ENCODE measurements at places on chromosomes 1 and 21. TPM values are rescaled to one million over a fixed set of nuclear protein-coding genes. Genes with fewer than 3 reads are reported as not detected.

- DNase-seq = no peak
Measured at GRCh38 chr1:17094664-17095063, 24.6 kb downstream of the PADI2 start.

GRCh38 chr1:94768036-94768435, 52.1 kb upstream of the SLC44A3 start:
- DNase-seq = no peak

- no peak for DNase-seq
Measured at GRCh38 chr1:65457868-65458267, 37.4 kb downstream of the LEPR start.

DNA sequence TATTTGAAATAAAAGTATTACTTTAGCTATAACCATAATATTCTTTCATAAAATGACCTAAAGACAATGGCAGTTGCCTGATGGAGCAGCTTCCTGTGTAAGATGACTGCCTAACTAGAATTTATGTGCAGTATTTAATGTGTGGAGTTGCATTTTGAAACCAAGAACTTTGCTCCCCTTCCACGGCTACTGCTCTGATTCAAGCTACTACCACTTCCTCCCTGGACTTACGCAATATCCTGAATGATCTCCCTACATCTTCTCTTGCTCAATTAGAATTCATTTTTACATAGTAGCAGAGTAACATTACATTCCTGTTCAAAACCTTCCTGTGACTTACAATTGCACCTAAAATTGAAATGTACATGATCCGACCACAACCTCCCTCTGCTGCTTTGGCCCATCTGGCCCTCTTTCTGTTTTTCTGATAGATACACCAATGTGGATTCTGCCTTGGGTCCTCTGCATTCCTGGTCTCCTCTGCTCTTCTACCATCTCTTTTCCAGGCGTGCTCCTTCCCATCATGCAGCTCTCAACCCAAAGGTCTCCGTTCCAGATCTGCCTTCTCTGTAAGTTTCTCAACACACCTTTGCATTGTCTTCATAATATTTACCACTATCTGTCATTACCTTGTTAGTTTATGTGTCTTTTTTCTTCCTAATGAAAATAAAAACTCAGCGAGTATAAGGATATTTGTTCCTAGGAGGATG, 47.4 kb upstream of the USP25 start:
- DNase-seq = no peak

DNA sequence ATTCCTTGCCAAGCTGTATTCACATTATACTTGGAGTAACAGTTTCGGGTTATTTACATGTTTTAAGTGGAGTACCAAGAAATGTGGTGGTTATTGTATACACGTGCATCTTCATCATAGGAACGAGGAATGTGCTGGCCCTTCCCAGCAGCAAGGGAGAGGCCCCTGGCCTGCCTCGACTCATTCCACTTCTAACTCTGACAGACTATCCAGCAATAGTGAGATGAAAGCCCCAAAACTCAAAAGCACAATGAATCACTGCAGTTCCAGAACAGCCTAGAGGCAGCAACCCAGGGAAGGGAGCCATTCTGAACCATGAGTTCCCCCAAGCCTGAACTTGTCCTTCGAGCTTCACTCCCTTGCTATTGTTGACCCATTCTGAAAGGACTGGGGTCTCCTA, 23.1 kb downstream of the FAM89A start:
- DNase-seq = no peak

DNA sequence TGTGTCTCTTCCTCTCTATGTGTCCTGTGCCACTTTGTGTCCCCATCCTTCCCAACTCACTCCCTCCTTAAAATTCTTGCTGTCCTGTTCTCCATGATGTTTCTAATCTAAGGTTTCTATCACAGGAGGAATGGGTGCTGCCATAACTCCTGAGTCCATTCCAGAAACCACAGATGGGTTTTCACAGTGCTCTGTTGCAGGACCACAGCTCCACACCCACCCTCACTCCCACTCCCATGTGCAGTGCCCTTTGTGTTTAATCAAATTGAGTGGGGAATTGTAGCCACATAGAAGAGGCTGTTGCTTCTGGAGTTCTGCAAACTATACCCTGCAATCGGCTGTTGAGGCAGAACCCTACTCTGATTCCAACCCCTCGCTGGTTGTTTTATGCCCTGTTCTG, 142.1 kb downstream of the SPATA46 start:
- no peak for DNase-seq

GRCh38 chr1:81967951-81968350, 167.2 kb downstream of the ADGRL2 start:
- no peak for DNase-seq

- DNase-seq = no peak
Measured at GRCh38 chr1:78081980-78082860, 36.5 kb downstream of the GIPC2 start.

GRCh38 chr1:43041591-43041990, 82.9 kb upstream of the SLC2A1 start:
- DNase-seq = no peak

DNA sequence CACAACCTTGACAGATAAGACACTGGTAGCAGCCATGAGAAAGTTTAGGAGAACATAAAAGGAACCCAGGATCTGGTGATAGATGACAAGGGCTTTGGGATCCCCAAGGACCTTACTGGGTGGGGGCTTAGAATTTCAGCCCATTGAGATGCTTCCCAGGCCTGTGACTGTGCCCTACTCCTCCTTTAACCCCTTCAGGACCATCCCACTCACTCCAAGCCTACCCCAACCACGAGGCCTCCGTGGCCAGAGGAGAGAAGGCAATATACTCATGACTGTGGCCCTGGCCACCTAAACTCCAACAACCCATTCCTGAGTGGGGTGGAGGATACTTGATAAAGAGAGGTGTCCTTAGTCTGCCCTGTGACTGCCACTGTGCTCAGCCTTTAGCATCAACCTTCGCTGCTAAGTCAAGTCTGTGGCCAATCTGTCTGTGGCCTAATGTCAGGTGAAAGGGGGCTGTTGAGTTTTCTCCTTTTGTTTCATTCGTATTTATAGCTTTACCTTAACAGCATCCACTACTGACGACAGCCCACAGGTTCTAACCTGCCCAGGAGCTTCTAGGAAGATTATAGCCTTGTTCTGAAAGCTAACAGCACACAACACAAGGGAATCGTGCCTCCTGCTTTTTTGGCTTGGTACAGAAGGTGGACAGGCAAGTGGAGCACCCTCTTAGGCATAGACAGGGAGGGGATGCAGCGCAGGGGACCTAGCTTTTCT, 16.9 kb upstream of the BCAR3 start:
- no peak for DNase-seq

DNA sequence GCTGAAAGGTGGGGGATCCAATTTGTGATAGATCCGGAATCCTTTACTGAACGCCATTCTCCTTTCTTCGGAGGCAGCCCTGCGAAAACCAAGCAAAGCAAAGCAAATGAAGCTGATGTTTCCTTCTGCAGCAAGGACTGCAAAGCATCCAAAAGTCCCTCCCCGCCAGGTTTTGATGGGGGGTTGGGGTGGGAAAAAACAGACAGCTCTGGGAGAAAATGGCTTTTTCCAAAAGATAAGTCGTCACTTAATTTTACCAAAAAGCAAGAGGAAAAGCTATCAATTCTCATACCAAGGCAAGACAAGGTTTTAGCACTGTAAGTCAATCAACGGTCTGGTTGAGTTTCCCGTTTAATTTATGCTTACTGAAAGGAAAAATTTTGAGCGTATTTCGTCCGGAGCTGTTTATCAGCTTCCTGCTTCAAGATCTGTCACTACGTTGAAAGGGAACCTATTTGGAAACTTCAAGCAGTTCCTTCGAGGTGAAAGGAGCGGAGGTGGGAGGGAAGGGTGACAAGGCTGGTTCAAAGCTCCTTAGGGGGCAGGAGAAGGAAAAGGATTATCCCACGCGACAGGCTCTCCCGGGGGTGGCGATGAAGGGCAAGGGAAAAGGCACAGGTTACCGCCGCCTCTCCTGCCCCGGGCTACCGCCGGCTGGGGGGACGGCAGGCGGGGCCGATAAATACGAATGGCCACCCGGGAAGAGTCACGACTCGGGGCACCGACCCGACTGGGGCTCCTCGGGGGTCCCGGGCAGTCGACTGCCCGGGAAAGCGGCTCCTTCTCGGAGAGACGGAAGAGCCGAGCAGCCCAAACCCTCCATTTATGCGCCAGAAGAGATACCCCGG, 750 bp downstream of the SYNJ1 start:
- DNase-seq = peak; percentile 6

GRCh38 chr1:147852706-147853225, 49.8 kb upstream of the GJA8 start:
- no peak for DNase-seq

- peak; percentile 58 for DNase-seq
Measured at GRCh38 chr1:110630839-110631663, 24.9 kb upstream of the KCNA2 start.

DNA sequence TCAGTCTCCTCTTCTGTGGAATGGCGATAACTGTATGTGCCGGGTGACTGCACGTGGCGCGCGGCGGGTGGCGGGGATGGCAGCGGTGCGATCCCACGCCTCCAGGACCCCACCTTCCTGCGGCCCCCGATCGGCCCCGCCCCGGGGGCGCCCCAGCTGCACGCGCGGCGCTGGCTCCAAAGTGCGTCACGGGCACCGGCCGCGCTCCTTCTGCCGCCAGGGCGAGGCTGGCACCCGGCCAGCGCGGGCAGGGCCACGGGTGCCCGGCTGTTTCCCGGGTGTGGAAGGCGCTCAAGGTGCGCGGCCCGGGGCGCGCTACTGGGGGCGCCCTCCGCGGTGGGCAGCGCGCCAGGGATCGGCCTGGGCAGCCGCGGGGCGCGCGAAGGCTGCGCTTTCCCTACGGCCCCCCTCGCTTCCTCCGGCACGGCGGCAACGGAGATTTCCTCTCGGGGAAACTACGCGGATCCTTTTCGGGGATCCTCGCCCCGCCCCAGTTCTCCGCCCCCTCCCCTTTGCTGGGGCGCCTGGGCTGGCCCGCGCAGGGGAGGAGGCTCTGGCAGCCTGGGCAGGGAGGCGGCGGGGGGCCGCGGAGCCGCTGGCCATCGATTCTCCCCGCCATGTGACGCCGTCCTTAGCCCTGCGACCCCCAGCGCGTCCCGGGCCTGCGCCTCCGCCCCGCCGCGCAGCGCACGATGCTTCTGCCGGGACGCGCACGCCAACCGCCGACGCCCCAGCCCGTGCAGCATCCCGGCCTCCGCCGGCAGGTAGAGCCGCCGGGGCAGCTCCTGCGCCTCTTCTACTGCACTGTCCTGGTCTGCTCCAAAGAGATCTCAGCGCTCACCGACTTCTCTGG, at the start of gene EVA1C:
TSS of gene EVA1C (plus strand) at position 545 of the 853 bp plus-strand sequence. CDS start at position 693, 148 bp downstream.
- DNase-seq = peak; percentile 58

DNA sequence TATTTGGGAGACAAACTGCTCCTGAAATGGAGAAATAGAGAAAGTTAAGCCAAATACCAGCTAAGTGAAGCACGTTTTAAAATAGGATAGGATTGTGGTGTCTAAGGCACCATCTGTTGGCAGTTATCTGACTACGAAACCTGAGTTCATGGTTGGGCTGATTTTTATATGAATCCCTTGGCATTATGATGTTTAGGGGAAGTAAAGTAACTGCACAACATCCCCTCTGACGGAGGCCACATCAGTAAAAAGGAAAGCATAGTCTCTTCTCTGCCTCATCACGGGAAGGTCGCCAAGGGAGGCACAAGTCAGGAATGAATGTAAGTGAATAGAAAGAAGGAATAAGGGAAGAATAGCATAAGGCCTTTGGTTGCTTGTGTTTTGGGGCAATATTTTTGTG, 128.0 kb downstream of the PRRX1 start:
- no peak for DNase-seq

Gene CLDN19
- polyA plus RNA-seq = 0.03 TPM

Gene LAPTM5
- 0.26 TPM for polyA plus RNA-seq

Gene ZNF683
- polyA plus RNA-seq = not detected

Gene KRTAP19-1
- not detected for polyA plus RNA-seq

Gene TARS2
- polyA plus RNA-seq = 21.0 TPM

Gene POU3F1
- polyA plus RNA-seq = not detected

Gene ADORA1
- polyA plus RNA-seq = 0.94 TPM

Gene GCSAML
- not detected for polyA plus RNA-seq

Gene OPRD1
- polyA plus RNA-seq = not detected

Gene KCNE2
- polyA plus RNA-seq = not detected

Gene HORMAD1
- polyA plus RNA-seq = 13.6 TPM
